Dermis microvascular lymphatic vessel endothelial cell (primary cell): ENCODE measurements at places on chromosomes 7 and 10. TPM values are rescaled to one million over a fixed set of nuclear protein-coding genes. Genes with fewer than 3 reads are reported as not detected.

DNA sequence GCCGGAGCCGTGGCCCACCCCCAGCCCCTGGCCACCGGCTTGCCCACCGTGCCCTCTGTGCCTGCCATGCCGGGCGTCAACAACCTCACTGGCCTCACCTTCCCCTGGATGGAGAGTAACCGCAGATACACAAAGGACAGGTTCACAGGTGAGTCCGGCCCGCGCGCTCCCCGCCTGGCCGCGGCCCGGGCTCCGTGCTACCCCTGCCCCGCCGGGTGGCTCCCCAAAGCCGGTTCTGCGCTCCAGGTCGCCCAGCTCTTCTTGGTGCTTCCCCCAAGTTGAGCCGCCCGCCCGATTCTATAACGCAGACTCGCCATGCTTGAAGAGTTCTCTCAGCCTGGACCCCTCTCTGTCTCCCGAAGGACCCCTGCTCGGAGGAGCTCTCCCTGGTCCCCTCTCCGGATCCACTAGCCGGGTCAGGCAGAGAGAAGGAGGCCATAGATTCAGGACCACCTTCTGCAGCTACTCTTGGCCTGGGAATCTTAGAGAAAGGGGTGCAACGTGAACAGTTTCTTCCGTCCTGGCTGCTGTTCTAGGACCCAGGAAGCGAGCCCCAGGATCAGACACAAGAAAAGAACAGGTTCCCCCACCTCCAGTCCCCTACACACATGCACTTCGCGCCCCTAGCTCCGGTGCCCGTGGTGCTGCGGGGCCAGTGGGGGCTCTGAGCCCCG is 999 bp downstream of the TLX1 start:
- no peak for DNase-seq

DNA sequence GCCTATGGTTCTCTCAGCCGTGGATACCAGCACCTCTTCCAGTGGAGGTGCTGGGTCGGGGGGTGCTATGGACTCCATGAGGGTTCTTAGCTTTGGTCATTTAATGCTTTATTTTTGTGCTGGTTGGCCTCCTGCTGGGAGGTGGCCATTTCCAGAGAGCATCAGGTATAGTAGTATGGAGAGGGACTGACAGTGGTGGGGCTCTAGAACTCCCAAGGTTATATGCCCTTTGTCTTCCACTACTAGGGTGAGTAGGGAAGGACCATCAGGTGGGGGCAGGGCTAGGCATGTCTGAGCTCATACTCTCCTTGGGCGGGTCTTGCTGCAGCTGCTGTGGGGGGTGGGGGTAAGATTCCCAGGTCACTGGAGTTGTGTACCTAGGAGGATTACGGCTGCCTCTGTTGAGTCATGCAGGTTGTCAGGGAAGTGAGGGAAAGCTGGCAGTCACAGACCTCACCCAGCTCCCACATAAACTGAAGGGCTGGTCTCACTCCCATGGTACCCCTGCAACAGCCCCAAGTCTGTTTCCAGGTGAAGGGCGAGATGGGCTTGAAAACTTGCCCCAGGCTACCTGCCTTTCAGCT is 763.2 kb upstream of the LRRTM3 start:
- no peak for DNase-seq

DNA sequence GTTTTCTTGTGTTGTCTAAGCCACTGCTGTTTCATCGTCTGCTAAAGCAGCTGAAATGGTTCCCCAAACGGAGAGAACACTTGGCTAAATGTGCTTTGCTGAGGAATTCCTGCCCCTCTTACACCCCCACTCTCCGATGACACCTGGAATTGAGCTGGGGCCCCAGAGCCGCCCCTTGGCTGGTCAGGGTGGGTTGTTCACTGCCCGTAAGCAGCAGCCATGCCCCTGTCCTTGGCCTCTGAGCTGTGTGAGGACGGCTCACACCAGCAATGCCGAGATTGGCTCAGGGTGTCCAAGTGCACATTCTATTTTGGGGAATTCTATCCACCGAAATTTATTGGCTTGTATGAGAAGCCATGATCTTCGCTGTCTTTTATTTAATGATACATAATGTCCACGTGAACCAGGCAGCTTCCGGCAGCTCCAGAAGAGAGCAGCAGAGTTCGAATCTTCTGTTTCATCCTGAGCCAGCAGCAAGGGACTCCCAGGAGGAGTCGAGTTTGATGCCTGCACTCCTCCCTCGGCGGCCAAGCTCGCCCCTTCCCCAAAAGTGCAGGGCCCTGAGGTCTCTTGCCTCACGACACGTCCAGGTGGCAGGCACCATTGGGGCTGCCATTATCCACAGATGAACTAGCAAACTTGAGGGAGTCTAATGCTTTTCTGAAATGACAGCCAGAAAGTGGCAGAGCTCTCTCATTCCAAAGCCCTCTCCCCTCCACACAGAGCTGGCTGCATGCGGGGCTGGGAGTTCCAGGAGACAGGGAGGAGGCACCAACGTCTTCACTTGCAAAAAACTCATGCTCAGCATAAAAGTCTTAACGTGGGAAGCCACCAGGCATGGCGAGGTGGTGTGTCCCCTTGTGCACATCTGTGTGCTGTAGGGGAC is 114.0 kb downstream of the WDR37 start:
- no peak for DNase-seq

DNA sequence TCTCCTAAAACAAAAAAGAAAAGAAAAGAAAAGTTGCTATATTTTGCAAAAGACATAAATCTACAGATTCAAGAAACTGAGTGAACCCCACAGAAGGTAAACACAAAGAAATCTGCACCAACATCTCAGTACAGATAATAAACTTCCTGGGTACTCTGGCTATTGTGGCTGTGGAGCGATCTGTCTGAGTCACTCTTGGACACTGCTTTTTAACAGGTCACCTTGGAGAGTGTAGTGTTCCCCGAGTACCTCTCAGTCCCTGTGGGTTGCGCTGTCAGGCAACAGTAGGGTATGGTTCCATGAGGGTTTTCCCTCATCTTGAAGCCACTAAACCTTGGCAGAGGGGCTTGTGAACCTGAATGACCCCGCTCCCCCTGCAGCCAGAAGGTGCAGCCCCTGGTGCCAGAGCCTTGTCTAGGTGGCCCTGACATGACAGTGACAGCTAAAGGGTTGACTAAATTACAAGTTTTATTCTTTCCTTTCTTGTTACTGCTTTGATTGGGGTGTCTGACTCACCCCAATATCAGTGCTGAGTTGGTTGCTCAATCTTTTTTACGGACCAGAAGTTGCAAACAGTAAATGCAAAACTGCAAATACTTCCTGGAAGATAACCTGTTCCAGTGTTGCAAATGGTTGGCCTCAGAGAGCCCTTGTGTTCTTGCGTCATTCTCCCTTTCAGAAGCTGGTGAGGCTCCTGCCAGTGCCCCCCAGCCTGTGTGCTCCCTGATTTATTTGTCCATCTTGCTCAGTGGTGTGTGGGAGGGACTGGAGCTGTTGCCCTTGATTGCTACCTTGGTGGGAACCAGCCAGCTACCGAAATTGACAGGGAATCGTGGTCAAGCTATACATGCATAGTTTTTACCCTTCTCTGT is 30.6 kb downstream of the POR start:
- no peak for DNase-seq

GRCh38 chr10:97714401-97715258 is 1.1 kb downstream of the MARVELD1 start:
- DNase-seq: no peak

The CEP41 gene
- total RNA-seq: 3.3 TPM in 2 replicates

The KLLN gene
- total RNA-seq: 0.13 and 0.26 TPM in 2 replicates

The MRLN gene
- total RNA-seq: not detected in 2 replicates

The IGF2BP3 gene
- total RNA-seq: 4.3 and 12.3 TPM in 2 replicates

The MMP21 gene
- total RNA-seq: 0.13 and 0.51 TPM in 2 replicates
